Suppressor macrophage (primary cell): ENCODE measurements at places on chromosomes 11 and 22.

- peak; percentile 88 for DNase-seq
Observed at GRCh38 chr11:61899146-61899841, 7.9 kb upstream of the FADS3 start.

DNA sequence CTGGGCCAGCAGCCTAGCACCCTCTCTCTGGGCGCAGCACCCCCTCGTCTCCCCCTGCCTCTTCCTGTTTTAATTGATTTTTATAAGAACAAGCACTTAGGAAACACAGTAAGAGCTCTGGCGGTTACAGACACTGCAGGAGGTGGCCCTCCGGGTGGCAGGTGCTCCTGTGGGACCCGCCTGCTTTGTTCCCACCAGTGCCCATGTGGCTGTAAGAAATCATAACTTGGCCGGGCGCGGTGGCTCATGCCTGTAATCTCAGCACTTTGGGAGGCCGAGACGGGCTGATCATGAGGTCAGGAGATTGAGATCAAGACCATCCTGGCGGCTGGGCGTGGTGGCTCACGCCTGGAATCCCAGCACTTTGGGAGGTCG lies 18.4 kb downstream of the TSPAN4 start:
- no peak for DNase-seq

DNA sequence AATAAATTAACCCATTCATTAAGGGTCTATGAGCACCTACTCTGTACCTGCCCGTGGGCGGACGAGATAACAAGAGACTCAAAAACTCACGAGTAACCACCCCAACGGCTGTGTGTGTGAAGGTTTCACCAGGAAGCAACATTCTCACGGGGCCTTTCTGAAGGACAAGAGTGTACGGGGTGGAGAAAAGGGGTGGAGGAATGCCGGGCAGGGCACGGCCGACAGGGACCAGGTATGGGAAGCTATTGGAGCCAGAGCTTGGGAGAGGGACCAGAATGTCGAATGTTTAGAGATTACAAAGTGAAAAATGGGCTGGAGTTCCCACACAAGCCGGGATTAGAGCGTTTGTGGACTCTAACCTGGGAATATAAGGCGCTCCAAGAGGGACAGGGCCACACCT lies 1.6 kb downstream of the KMT5B start:
- no peak for DNase-seq

DNA sequence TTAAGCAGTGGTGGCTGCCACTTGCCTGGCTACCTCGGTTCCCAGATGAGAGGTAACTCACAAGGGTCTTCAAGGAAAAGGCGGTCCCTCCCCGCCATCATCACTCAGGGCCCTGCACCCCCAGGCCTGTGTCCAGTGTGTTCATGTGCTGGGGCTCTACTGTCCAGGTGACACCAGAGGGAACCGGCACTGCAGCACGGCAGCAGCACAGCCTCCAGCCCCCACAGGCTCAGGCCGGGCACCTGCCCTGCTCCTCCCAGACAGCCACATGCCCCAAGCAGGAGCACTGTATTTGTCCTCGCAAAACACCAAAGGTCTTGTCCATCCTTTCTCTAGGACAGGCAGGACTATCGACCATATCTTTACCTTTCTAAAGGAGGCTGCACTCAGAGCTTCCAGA lies 982.1 kb downstream of the NTM start:
- DNase-seq = no peak

DNA sequence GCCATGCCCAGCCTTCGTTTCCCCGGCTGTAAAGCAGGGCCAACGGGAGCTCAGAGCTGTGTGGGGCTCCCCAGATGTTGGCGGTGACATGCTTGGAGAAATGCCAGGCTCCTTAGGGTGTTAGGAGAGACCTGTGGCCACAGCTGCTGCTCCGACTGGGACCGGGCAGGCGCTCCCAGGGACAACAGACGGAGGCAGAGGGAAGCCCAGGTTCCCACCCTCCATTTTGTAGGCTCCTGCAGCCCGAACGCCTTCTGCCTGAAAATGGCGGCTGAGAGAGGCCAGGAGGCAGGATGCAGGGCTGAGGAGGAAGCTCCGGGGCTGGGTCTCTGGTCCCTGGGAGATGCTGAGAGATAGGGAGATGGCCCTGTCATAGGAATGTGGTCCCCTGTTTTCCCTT lies 10.0 kb downstream of the CD6 start:
- no peak for DNase-seq

DNA sequence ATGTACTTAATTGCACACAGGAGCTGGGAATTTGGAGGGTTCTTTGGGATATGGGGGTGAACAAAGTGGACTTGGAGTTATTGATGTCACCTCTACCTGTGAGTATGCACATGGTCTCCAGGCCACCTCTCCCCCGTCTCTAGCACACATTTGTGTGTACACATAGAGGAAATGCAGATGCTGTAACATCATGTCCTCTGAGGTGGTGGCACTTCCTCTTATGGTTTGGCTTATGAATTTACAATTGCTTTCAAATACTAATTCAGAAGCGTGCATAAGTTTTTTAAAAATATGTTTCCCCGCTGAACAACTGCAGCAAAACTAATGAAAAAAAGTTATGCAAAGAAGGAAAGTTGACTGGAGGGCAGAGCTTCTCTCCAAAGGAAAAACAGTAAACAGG lies 152.0 kb upstream of the TENM4 start:
- no peak for DNase-seq

DNA sequence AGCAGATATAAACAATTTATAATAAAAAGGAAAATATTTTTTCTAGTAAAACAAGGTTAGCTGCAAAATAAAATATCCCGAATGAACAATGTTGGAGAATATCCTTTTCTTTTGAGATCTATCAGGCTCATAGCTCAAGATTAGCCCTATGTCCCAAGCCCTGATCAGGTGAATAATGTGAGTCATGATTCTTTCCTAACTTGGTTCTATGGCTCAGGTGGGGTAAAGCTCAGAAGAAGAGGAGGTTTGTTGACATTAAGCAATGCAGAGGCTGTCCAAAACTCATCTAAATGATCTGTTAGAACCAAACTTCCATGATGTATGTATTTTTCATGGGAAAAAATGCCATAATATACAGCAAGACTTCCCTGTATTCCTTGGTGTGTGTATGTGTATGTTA lies 86.1 kb downstream of the TRIM44 start:
- DNase-seq = no peak
